ENCODE measurements at places on chromosomes 2 and 18.

DNA sequence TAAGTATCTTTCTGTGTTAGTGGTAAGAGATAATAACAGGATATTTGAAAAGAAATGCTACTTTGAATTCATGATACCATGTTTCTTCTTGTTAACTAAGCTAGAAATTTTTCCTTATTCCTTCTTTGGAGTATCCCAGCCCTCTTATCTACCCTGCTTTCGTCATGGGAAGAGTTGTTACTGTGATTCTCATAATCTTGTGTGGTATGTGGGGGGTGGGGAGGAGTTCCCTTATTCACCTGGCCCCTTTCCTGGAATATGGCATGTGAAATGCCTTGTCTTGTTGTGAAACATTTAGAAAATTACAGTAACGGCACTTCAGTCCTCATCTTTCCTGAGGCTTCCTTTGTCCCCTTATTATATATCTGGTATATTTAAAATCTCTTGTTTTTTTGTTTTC is 129.9 kb downstream of the NCOA1 start:
- no peak for DNase-seq

GRCh38 chr18:59621027-59621426 is 76.2 kb downstream of the CCBE1 start:
- DNase-seq = no peak

- DNase-seq = no peak
These were observed 5.2 kb downstream of the GNLY start for GRCh38 chr2:85699325-85699724.

DNA sequence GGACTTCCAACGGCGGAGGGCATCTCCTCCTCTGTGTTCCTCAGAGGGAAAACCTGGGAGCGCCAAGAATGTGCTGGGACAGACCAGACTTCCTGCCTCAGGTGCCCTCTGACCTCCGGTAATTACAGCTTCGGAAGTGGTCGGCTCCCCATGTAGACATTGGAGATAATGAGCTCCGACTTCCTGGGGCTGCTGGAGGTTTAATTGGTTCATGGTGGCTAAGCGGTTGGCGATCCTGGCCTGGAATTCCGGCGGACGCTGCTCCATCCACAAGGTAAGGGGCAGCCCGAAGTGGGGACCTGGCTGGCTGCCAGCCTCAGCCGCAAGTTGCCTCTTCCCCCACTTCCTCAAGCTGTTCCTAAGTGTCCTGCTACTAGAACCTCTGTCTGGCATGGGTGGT is 83.2 kb upstream of the EPC2 start:
- DNase-seq = no peak

GRCh38 chr18:2049986-2050385 is 521.3 kb downstream of the METTL4 start:
- no peak for DNase-seq
